ENCODE measurements at places on chromosomes 3 and 15. TPM values are rescaled to one million over a fixed set of nuclear protein-coding genes. Genes with fewer than 3 reads are reported as not detected.

DNA sequence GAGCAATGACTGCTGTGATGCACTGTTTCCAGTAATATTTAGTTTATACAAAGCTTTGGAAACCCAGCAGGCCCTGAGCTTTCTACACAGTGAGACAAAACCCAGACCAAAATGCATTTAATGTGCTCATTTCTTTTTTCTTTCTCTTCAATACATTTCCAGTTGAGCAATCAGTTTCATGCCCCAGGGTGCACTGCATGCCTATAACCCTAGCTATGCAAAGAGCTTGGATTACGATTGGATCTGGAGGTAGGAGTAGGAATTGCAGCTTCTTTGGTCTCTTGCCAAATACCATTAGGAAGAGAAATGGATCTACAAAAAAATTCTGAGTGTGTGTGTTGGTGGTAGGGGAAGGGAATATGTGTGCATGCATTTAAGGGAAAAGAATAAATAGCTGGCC is 1001.4 kb downstream of the SQOR start:
- no peak for DNase-seq

GRCh38 chr3:44058868-44059203 is 182.8 kb upstream of the TOPAZ1 start:
- DNase-seq, result no peak

DNA sequence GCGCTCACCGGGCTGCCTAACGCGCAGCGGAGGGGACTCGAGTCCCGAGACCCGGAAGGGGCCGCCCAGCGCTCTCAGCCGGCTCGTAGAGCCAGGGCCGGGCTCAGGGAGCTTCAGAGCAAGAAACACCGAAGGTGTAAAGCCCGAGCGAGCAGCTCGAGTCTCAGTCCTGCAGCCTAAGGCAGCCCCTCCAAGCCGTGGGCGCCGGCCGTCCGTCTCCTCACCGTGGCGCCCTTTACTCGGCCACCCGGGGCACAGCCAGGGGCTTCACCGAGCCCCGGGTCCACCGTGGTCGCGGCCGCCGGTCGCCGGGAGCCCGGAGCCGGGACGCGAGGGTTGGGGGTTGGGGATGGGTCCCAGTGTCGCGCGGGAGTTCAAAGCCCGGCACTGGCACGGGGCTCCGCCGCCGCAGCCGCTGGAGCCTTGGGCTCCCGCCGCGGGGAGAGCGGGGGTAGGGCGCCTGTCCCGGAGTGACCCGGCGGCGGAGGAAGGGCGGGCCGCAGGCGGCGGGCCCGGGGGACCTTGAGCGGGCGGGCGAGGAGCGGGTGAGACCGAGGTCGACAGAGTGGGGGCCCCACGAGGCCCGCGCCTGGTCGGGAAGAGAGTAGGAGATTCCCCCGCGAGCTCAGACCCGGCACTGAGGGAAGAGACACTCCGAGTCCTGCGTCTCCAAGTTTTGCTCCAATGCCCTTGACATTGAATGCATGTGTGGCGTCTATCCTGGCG is 26.9 kb upstream of the THRB start:
- peak; percentile 44 for DNase-seq

- no peak for DNase-seq
Observed at GRCh38 chr15:91688811-91689210, 164.7 kb upstream of the SLCO3A1 start.

DNA sequence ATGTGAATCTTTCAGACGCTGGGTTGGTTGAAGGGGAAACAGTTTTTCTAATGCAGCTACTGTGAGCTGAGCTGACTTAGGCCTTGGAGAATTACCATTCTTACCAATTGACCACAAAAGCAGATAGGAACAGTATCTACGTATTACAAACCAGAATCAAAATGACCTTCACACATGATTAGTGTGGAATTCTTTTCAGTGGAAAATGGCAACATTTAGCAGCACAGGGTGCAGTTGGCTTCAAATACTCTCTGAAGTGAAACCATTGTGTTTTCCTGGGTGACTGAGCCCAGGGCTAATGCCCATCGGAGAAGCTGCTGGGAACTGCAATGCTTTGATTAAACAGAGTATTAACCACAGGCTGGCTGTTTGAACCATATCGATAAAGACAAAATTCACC is 40.2 kb upstream of the GOLGA8J start:
- no peak for DNase-seq

DNA sequence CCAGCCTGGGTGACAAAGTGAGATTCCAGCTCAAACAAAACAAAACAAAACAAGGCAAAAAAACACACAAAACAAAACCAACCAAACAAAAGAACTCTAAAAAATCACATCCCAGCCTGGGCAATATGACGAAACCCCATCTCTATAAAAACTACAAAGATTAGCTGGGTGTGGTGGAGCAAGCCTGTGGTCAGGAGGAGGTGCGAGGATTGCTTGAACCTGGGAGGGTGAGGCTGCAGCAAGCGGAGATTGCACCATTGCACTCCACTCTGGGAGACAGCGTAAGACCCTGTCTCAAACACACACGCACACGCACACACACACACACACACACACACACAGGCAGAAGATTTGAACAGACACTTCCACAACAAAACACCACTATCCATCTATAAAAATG is 99.6 kb downstream of the SHQ1 start:
- no peak for DNase-seq

Gene ARHGAP31
- 0.84 TPM for total RNA-seq

Gene CMTM7
- 24.6 TPM for total RNA-seq

Gene LMAN1L
- total RNA-seq, result not detected

DNA sequence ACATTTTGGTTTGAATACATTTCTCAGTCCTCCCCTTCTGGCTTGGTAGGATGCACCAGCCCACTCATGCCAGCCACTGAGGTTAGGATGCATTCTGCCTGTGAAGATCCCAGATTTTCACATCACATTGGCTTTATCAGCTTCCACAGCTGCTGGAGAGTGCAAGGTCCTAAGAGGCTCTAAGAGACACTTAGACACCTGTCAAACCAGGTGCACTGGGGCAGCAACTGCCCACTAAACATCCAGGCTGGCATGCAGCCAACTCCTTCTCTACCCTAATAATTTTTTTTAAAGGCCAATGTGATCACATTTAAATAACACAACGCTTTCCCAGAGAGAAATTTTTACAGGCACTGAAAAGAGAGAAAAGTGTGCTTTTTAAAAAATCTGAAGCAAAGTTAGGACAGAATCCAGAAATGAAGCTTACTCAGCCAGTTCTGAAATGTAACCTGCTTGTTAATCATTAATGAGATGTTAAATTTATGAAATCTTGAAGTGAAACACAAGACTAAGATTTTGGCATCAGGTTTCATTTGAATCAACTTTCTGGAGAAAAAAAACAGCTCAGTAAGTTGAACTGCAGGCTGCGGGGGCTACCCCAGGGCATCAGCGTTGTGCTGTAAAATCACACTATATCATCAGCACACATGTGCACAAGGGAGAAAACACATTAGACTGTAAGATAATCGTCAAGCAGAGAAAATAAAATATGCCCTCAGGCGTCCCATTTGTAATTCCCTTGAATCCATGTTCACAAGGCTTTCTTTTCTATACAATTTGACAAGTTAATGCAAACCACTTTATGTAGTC is 312.9 kb downstream of the ZBBX start:
- DNase-seq, result no peak

DNA sequence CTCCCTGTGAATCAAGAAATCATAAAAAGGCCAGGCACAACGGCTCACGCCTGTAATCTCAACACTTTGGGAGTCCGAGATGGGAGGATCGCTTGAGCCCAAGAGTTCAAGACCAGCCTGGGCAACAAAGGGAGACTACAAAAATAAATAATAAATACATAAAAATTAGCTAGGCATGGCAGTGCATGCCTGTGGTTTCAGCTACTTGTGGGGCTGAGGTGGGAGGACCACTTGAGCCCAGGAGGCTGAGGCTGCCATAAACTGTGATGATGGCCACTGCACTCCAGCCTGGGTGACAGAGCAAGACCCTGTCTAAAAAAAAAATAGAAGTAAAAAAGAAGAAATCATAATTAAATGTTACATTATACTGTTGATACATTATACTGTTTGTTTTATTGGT is 28.0 kb upstream of the DCUN1D1 start:
- no peak for DNase-seq

DNA sequence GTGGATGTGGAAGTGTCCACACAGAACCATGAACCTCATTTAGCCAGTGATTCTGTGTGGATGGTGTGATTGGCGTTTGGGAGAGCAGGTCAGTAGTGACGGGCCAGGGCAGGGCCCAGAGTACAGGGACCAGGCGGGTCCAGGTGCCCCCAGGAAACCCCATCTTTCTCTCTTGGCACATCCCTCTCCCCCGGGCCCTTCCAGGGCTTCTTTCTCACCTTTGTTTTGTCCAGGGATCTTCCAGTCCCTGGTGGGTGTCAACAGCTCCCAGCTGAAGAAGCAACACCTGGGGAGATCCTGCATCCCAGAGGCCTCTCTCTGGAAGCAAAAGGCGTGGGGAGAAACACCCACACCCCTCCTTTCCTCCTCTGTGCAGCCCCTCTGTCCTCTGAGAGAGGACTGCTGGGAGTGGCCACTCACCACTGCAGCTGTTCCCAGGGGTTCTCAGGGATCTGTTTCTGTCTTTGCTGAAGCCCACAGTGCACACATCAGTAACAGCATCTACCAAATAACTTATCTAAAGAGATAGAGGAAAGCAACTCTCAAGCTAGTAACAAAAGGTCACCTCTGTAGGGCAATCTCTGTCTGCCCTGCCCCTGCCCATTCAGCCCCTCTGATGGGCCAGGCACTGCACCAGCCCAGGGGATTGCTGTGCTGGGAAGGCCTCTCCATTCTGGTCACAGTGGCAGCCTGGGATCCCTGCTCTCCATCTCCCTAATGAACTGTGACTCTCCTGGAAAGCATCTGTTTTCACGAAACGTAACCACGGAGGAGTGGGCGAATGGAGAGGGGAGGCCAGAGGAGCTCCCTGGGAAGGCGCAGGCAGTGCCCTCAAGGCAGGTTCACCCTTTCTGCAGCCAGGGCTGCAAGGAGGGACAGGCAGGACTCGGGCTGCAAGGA is 98.3 kb upstream of the ALDH1A3 start:
- peak; percentile 5 for DNase-seq

GRCh38 chr3:105158286-105158685 is 208.4 kb upstream of the ALCAM start:
- no peak for DNase-seq

DNA sequence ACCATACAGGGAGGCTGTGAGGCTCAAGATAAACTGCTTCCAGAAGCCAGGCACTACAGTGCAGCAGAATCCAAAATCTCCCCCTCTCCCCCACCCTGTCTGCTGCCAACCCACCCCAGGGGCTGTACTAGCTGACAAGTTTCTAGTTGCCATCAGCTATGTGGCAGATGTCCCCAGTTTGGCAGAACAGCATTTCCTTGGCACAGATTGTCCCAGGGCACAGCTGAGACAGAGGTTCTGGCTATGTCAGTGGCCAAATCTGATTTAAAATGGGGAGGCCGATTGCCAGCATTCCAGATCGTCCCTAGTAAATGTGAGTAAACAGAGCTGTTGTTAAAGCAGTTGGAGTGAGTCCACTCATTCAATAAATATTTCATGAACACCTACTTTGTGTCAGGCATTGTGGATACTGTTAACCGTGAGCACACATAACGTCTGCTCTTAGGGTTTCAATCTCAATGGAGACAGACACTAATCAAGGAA is 28.0 kb upstream of the CCDC174 start:
- no peak for DNase-seq

Gene IL16
- 0.38 TPM for total RNA-seq

Gene ALDH1L1
- total RNA-seq, result 4.7 TPM

DNA sequence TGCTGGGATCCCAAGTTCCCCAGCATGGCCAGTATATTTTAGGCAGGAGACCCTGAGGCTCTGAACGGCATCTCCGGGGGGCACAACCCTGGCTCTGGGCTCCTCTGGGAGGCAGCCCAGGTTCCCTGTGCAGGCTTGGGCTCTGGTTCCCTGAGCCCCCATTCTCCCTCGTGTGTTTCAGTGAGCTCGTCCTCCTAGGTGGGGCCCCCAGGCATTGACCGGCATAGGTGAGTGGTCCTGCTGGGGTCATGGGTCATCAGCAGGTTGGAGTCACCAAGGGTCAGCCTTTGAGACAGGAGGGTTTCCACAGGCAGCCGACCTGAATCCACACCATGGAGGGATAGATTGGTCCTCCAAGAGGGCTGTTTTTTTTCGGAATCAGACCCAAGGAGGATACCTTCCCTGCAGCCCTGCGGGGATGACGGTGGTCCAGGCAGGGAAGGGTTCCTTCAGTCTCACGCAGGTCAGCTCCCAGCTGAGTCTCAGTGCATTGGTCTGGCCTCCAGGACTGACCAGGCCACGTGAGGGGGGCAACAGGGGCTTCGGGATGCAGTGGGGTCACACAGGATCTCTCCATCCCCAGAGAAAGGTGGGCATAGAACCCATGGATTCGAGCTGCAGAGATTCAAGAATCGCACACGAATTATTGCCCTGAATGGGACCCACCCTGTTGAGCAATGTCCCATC is 226.0 kb downstream of the SNRPN start:
- peak; percentile 3 for DNase-seq

GRCh38 chr3:11616551-11616950 is 27.2 kb downstream of the VGLL4 start:
- no peak for DNase-seq

Gene IL17RE
- total RNA-seq, result 4.9 TPM

- DNase-seq, result no peak
Observed at GRCh38 chr3:71432044-71432975, 151.2 kb downstream of the FOXP1 start.

DNA sequence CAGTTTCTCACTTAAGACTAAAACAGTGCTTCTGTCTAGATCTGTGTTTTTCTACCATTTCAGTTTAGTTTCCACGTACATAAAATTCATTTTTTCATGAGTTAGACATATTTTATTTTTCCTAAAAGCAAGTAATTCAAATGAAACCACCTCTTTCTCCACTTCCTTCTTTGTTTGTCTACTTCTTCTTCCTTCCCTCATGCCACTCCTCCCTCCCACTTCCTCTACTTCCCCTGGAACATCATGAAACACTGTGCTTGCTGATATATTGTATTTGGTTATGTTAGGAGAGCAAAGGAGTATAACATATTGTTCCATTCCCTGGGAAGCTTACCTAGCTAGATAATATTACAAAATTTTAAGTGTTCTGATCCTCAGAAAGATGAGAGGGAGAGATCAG is 36.7 kb upstream of the GOLGA8B start:
- no peak for DNase-seq

Gene GNAT1
- total RNA-seq, result 0.91 TPM

DNA sequence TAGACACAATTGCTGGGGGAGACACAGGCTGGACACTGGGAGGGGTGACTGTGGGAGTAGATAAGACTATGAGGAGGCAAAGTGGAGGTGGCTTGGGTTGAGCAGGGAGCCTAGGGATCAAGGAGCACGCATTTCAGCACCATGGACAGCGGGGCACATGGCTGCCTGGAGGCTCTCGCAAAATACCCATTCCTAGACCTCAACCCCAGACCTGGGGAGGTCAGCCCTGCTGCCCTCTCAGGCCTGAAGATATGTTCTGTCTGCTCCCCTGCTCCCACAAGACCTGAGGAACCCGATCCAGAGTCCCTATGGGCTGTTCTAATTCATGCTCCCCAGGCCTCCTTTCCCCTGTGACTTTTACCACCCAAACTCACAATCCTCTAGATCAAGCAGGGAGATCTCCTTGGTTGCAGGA is 16.0 kb upstream of the CPEB1 start:
- peak; percentile 79 for DNase-seq

Gene BFSP2
- not detected for total RNA-seq

Measured in progenitor cell of endocrine pancreas (in vitro differentiated cells).